Large intestine (tissue), 12 donors: ENCODE measurements at places on chromosomes 3 and 15. TPM values are rescaled to one million over a fixed set of nuclear protein-coding genes. Genes with fewer than 3 reads are reported as not detected.
A peak's percentile ranks its signal among the peaks of the same experiment; 100 is the strongest.

DNA sequence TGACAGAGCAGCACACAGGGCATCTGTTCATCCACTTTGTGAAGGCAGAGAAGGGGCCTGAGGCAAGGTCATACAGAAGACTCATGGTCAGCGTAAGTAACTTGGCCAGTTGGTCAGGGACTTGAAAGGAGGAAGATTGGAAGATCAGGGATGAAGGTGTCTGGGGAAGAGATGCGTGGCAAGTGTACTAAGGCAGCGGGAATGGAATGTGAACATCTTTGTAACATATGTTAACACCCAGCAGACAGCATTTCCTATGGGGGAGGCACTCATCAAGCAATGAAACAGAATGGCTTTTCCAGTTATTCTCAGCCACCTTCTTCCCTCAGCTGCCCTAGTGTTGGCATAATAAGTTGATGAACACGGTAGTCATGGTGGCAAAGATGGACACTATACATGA is 7.8 kb upstream of the RFC4 start:
- DNase-seq, result no peak

DNA sequence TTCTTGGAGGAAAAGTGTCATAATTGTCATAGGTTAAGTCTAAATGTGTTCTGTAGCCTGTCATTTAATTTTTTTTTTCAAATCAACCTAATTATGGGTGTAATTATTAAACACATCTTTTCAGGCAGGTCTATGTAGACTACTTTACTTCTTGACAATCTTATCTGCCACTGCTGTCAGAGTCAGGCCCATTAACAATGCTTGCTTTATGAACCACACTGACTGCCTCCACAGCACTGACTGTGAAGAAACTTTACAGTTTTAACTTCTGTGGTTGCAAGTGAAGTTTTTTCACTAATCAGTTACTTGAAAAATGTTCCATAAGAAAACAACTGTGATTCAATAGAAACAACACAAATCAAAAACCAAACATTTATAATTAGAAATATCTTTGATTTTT is 407.8 kb downstream of the PLCL2 start:
- no peak for DNase-seq

- DNase-seq, result peak; percentile 40
Measured at GRCh38 chr15:69305204-69305931, 6.7 kb downstream of the PAQR5 start.

DNA sequence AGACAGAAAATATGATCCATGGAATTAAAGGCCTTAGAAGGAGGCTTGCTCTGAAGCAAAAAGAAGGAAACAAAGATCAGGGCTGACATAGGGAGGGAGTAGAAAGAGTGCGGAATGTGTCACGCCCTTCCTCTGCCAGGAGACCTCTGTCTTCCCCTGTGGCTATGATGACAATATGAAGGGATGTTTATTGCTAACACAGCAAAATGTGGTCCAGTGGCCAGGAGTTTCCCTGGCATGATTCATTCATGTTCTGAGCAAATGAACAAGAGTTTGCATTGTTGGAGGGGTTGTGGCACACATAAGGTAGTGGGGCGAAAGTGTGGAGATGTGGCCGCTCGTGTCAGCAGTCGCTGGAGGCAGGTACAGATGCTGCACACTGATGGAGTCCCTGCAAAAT is 169.4 kb downstream of the SHQ1 start:
- peak; percentile 72 for DNase-seq

DNA sequence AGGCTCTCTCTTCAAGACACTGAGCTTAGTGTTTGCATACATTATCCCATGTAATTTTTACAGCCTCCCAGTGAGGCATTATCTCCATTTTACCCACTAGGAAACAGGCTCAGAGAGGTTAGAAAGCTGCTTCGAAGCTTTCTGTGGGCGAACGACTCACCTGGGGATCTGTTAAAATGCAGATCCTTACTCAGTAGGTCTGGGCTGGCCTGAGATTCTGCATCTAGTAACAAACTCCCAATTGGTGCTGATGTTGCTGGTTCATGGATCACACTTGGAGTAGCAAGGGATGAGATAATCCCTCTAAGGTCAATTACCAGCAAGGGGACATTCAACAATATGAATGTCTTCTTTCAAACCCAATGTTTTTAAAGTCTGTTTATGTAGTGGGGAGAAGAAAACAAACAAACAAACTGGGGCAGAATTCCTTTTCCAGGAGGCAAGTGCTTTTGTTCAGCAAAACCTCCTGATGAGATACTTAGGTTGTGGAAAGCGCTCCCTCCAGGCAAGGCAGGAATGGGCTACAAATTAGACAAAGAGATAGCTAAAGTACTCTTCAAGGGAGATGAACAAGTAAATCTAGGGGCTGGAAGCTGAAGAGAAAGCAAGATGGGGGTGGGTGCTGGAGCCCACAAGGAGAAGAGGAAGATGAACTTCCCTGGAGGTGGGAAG is 311.9 kb downstream of the SHQ1 start:
- DNase-seq, result no peak

DNA sequence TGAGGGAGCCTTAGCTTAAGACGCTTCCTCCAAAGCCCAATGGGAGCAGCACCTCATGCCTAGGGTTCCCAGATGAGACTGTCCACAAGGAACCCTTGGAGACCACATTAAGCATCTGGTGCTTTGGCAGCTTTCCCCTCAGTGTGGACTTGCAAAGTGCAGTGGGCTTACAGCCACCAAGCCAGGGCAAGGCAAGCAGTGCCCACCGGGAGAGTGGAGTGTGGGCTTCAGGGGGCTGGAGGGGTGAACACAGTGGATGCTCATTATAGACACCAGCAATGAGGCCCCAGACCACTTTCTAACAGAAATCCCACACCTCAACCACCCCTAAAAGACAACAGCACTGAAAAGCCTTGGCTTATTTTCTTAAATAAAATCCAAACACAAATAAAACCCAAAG is 9.1 kb upstream of the MUSTN1 start:
- no peak for DNase-seq

GRCh38 chr15:76206325-76206976 is 104.8 kb downstream of the ETFA start:
- DNase-seq, result peak; percentile 24

DNA sequence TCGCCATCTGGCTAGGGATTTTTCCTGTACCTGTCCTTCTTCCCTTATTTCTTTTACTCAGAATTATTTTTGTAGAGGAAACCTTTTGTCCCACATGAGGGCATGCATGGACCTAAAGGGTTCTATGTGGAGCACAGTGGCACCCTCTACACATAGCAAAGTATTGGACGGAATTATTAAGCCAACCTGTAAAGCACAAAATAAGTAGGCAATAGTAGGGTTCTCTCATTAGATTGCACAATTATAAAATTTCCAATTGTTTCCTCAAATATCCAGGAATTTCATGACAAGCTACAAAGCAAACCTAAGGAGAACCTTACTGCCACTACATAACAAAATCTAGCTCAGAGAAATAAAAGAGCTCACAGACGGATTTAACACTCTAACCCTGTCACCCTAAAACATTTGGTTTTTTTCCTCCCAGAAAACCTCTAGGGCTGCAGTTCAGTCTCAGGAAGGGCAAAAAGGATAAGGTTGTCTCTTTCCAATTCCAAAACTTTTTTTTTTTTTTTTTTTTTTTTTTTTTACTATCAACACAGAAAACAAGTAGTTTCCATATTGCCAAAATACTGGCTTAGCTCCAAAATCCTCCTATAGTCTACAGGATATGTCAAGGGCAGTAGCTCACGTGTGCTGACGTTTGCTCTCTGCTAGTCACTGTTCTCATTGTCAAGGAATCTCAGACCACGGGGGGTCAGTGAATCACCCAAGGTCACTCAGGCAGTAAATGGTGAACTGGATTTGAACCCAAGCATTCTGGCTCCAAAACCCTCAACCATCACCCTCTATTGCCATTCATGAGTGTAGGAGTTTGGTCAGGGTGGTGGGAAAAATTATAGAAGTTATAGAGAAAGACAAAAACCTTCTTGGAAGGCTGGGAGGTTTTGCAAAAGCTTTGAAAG is 52.3 kb downstream of the NCEH1 start:
- no peak for DNase-seq

GRCh38 chr3:57234613-57235575 is 7.4 kb downstream of the APPL1 start:
- DNase-seq, result no peak

DNA sequence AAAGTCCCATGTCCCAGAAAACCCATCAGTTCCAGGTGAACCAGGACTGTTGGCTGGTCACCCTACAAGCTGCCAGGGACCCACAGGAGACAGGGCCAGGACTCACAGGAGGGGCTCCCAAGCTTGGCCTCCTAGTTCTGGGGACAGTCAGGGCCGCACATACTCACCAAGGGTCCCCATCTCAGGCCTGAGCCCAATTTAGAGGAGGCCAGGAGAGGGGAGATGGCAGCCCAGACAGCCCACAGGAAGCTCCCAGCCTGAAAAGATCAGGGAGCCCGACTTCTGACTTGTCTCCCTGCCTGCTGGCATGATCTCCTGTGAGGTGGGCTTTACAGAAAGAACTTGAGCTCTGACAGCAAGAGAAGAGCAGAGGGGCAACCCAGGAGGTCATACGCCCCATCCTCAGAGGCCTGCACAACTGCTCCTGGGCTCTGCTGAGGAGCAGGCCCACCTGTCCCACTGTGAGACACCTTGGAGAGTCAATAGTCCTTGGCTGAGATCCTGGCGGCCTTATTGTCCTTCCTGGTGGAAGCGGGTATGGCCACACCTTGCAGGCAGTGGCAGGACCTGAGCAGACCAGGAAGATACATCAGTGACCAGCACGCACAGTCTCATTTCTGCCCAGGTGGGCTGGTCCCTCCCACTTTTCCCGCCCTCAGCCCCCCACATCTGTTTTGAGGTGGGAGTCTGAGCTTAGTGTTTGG is 2.5 kb upstream of the ISLR start:
- DNase-seq, result no peak

DNA sequence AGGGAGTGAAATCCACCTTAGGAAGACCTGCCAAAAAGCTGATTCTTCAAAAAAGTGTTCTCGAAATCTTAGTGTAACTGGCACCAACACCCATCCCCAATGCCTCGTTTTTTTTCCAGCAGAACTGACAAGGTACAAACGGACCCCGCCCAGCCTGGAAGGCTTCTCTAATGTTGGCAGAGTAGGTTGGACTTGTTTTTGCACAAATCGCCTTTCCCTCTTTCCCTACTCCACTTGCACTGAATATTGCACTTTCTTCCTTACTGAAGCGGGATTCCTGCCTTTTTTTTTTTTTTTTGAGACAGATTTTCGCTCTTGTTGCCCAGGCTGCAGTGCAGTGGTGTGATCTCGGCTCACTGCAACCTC is 544 bp upstream of the TIMMDC1 start:
- peak; percentile 15 for DNase-seq

GRCh38 chr15:64507293-64507802 is 47.0 kb downstream of the ZNF609 start:
- DNase-seq, result peak; percentile 89

DNA sequence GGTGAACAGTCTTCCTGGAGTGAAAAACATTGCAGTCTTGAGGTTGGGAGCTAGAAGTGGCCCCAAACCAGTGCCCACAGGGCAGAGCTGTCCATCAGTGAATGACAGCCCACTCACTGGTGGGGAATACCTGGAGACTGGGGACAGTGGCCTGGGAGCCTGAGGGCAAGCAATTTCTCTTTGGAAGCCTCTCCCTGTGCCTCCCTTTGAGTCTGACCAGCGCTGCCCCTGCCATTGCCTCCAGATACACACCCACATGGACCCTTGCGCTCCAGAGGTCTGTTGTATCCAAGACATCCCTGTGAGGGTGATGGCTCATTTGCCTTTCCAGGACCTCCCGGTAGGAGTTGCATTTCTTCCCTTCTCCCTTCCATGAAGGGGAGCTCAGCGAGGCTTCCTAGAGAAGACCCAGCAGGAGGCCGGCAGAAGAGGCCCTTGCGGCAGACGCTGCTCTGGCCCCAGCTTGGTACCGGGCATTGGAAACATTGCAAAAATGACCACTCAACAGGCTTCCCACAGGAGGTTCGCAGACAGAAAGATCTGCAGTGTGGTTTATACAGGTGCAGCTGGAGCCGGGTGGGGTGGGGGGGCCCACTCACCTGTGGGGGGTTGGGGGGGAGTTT is 38.5 kb downstream of the KLF13 start:
- no peak for DNase-seq

DNA sequence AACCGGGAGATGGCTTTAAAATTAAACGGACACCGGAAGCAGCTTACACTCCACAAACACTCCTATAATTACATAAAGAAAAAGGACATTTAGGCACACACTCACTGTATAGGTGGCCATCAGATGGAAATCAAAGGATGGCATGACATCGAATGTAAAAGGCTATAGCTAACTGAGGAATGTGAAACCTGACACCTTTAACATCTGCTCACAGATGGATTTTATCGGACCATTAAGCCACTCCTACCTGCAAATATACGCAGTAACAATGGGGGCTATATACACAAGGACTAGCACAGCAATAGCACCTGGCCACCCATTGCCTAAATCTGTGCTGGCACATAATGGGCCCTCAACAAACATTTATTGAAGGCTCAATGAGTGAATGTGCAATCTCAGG is 14.5 kb upstream of the RBSN start:
- no peak for DNase-seq

DNA sequence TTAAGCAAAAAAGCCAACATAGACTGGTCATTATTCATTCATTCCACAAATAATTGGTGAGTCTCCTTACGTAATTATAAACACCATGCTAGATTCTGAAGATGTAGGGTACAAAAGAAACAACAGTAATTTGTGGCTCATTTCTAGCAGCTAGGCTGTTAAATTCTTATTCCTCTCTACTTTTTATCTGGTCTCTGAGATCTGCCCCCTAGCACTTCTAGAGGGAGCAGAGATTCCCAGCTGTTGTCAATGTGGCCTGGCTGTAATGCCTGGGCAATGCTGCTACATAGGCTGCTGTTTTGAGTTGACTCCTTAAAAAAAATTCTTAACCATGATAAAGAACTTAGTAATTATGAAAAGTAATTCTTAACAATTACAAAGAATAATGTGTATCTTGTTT is 434.9 kb upstream of the THRB start:
- no peak for DNase-seq

- no peak for DNase-seq
Measured at GRCh38 chr3:51999846-52000245, 4.2 kb upstream of the RPL29 start.

DNA sequence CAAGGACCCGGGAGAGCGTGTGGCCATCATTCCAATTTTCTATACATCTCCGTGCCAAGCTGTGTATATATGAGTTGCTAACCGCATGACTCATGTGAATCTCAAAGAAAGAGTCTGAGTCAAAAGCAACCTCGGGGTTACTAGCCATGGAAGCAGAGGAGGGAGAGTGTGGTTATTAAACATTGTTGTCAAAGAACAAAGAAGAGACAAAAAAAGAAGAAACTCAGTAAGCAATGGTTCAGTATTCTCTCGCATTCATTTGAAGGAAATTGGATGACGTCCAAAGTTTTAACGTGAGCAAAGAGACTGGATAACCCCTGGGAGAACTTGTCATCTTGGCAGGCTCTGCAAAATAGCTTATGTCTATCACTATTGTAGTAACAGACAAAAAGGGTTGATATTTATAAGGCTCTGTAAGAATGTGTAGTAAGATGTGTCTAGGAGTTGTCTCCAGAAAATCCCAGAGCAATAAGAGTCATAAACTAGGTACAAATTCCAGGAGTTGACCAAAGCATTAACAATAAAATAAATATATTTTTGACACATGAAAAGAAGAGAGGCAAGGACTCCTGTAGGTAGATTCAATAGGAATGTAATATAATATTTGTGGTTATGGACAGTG is 52.8 kb upstream of the GRM7 start:
- no peak for DNase-seq

The CCDC13 gene
- 0.40 TPM for polyA plus RNA-seq

The RGMA gene
- 12.5 TPM for polyA plus RNA-seq

The ZNF80 gene
- polyA plus RNA-seq, result 0.03 TPM

The GPR62 gene
- 0.18 TPM for polyA plus RNA-seq

The ROBO1 gene
- polyA plus RNA-seq, result 16.2 TPM

The TAGLN3 gene
- polyA plus RNA-seq, result 20.2 TPM

The FSTL1 gene
- 190 TPM for polyA plus RNA-seq

The BTLA gene
- 1.0 TPM for polyA plus RNA-seq

The SH2D7 gene
- polyA plus RNA-seq, result 2.6 TPM

The FBXL22 gene
- 6.3 TPM for polyA plus RNA-seq
